ENCODE measurements at places on chromosomes 1 and 21.

- no peaks in the 10 kb centered on the region for H3K27me3 ChIP-seq
- H3K4me1 ChIP-seq, result no peaks in the 10 kb centered on the region
- no peak for DNase-seq
- H3K27ac ChIP-seq, result no peak overlapping the region
- no peaks in the 10 kb centered on the region for H3K36me3 ChIP-seq
Measured at GRCh38 chr1:165234149-165234548, 122.4 kb downstream of the LMX1A start.

GRCh38 chr1:178593515-178593914 is 80.6 kb downstream of the TEX35 start:
- no peak for DNase-seq
- H3K4me3 ChIP-seq, result no peak overlapping the region
- no peaks in the 10 kb centered on the region for H3K27me3 ChIP-seq
- H3K4me1 ChIP-seq, result no peaks in the 10 kb centered on the region
- no peak overlapping the region for H3K27ac ChIP-seq

DNA sequence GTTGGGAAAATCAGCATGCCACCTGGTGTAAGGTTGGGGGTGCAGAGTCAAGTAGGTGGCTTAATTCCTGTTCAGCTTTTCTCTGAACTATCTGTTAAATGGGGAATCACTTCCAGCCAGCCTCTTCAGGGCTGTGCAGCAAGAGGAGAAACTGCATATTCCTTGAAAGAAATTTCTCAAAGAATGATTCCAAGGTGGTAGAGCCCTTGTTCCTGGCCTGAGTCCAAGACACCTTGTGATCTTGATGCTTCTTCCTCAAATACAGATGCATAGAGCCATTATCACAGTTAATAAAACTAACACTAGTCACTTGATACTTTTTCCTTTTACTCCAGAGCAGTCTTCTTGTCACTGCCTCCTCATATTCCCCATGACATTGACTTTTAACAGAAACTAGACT is 5.2 kb downstream of the TXLNA start:
- H3K4me3 ChIP-seq, result no peak overlapping the region
- H3K27me3 ChIP-seq, result no peaks in the 10 kb centered on the region
- H3K4me1 ChIP-seq, result no peaks in the 10 kb centered on the region
- peaks cover 23% of the 10 kb centered on the region for H3K36me3 ChIP-seq
- no peak overlapping the region for H3K27ac ChIP-seq
- no peak for DNase-seq

- H3K27me3 ChIP-seq, result no peaks in the 10 kb centered on the region
- H3K27ac ChIP-seq, result no peak overlapping the region
- no peaks in the 10 kb centered on the region for H3K4me1 ChIP-seq
- DNase-seq, result no peak
Measured at GRCh38 chr1:183760661-183761060, 44.3 kb upstream of the RGL1 start.

- H3K4me3 ChIP-seq, result no peak overlapping the region
- H3K27me3 ChIP-seq, result no peaks in the 10 kb centered on the region
- no peaks in the 10 kb centered on the region for H3K36me3 ChIP-seq
- DNase-seq, result no peak
Measured at GRCh38 chr21:29190923-29191331, 60.5 kb downstream of the MAP3K7CL start.

DNA sequence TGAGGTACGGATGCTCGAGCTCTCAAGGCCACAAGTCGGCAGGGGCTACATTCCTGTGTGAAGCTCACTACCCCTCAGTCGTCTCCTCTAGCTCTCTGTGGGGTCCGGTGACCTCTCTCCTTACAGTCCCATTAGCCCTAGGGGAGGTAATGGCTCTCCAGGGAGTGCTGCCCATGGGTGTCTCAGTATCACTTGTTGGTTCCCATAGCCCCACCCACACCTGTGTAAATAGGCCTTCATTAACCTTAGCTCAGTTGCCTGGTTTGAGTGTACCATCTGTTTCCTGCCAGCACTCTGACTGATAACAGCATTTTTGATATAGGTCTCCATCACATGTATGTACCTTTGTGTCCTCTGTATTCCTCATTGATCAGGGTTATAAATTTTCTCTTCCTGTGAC is 133.2 kb upstream of the KCNJ15 start:
- no peaks in the 10 kb centered on the region for H3K4me1 ChIP-seq
- H3K4me3 ChIP-seq, result no peak overlapping the region
- H3K27me3 ChIP-seq, result no peaks in the 10 kb centered on the region
- no peak overlapping the region for H3K27ac ChIP-seq
- no peaks in the 10 kb centered on the region for H3K36me3 ChIP-seq

DNA sequence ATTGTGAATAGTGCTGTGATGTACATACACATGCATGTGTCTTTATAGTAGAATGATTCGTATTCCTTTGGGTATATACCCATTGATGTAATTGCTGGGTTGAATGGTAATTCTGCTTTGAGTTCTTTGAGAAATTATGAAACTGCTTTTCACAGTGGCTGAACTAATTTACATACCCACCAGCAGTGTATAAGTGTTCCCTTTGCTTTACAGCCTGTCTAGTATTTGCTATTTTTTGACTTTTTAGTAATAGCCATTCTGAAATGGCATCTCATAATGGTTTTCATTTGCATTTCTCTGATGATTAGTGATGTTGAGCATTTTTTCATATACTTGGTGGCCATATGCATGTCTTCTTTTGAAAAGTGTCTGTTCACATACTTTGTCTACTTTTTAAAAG is 54.5 kb upstream of the FAM78B start:
- no peak overlapping the region for H3K27ac ChIP-seq
- H3K27me3 ChIP-seq, result no peaks in the 10 kb centered on the region
- no peak for DNase-seq
- H3K4me3 ChIP-seq, result no peak overlapping the region

- no peaks in the 10 kb centered on the region for H3K36me3 ChIP-seq
- H3K27me3 ChIP-seq, result peaks cover 3% of the 10 kb centered on the region
- no peak overlapping the region for H3K27ac ChIP-seq
- no peak for DNase-seq
- no peak overlapping the region for H3K4me3 ChIP-seq
Measured at GRCh38 chr1:38129473-38129872, 82.9 kb upstream of the POU3F1 start.

DNA sequence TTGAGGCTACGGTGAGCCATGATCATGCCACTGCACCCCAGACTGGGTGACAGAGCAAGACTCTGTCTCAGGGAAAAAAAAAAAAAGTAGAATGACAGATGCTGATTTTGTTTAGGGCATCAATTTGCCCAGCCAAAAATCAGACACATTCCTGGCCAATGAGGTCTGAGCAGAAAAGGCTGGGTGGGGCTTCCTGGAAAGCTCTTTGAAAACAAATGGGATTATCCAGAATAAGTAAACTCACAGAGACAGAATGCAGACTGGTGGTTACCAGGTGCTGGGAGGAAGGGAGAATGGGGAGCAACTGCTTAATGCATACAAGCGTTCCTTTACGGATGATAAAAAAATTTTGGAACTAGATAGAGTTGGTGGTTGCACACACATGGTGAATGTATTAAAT is 10.1 kb upstream of the CITED4 start:
- H3K4me1 ChIP-seq, result peaks cover 9% of the 10 kb centered on the region
- H3K27me3 ChIP-seq, result no peaks in the 10 kb centered on the region
- DNase-seq, result no peak

- peaks cover 4% of the 10 kb centered on the region for H3K36me3 ChIP-seq
- no peaks in the 10 kb centered on the region for H3K27me3 ChIP-seq
- no peak overlapping the region for H3K4me3 ChIP-seq
- no peak overlapping the region for H3K27ac ChIP-seq
- no peaks in the 10 kb centered on the region for H3K4me1 ChIP-seq
Measured at GRCh38 chr1:32782086-32782485, 35.1 kb downstream of the YARS1 start.

All from prostate gland (tissue), 2 donors.